ENCODE measurements at places on chromosomes 2 and 18.

- no peak for DNase-seq
Observed at GRCh38 chr2:146317959-146318358, 1526.9 kb upstream of the ACVR2A start.

DNA sequence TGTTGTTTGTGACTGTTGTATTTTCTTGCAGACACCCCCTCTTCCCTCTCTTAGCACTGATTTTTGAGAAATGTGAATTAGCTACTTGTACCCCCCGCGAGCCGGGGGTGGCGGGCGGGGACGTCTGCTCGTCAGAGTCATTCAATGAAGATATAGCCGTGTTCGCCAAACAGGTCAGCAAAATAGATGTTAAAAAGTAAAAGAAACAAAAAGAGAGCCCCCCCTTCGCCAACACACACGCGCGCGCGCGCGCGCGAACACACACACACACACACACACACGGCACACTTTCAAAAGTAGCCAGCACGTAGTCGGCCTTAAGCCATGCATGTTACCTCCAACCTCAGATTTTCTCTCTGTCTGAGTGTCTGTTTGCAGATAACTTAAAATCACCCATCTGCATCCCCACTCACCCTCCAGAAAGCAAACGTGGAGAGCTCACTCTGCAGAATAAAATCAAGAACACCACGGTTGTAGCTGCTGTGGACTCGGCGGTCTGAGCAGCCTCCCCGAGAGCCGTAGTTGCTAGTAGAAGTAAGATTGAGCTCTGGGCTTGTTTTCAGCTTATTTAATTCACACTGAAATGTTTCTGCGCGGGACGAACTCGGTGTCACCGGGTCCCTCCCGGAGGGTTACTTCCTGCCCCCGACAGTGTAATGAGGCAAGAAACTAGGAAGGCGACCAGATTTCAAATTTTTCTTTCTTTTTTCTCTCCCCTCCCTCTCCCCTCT lies 5.1 kb downstream of the MEIS1 start:
- DNase-seq = no peak

GRCh38 chr2:86566158-86566820 lies 3.0 kb upstream of the CHMP3 start:
- DNase-seq = no peak

GRCh38 chr2:26635401-26635800 lies 5.8 kb downstream of the CIB4 start:
- DNase-seq = no peak

GRCh38 chr2:154403242-154403790 lies 295.2 kb upstream of the KCNJ3 start:
- DNase-seq = no peak

GRCh38 chr18:33212363-33212762 lies 228.2 kb downstream of the CCDC178 start:
- DNase-seq = no peak

- no peak for DNase-seq
Observed at GRCh38 chr2:216315802-216316603, 56.3 kb downstream of the MARCHF4 start.

DNA sequence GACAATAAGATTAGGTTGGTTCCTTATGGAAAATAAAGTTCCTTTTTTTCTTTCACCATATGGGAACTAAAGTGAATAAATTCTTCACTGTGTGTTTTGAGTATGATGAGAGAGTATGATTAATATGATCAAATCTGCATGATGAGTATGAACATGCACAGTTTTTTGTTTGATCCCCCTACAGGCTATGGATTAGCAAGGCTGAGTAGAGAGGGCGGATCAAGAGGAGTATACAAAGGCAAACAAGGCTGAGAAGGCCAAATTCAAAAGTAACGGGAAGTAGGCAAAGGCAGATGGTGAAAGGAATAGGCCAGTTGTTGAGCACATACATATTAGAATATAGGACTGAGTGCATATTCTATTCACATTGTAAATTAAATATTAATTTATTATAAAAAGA lies 508.2 kb downstream of the LRRTM4 start:
- no peak for DNase-seq

- no peak for DNase-seq
Observed at GRCh38 chr2:80852079-80852807, 547.7 kb upstream of the LRRTM1 start.

DNA sequence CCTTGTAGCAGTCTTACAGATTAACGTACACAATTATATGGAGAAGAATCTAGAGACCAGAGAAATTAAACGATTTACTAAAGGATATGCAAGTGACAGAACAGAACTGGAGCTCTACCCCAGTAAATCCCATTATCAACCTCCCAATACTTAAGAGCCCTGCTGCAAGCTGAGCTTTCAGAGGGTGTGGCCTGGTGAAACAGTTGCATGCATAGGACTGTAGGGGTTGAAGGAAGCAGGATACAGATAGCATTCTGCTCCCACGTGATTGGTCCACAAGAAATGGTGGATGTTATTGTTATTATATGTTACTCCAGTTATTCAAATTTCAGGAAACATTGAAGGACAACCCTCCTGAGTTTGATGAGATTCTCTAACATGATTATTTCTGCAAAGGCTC lies 210.8 kb upstream of the THUMPD2 start:
- DNase-seq = no peak

DNA sequence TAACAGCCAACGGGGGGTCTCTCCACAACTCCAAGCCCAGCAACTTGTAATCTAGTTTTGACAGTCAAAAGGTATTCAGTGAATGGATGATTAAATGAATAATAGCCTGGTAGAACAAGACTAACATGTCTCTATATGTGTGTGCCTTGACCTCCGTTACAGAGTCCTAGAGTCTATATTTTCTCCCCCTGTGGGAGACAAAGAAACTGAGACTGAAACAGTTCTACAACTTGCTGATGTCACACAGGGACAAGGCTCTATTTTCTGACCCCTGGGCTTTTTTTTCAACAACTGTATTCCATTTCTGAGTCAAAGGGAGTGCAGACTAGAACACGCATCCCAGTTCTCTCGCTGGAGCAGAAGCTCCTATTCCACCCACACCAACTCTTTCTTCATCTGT lies 223.6 kb upstream of the AGAP1 start:
- DNase-seq = no peak

DNA sequence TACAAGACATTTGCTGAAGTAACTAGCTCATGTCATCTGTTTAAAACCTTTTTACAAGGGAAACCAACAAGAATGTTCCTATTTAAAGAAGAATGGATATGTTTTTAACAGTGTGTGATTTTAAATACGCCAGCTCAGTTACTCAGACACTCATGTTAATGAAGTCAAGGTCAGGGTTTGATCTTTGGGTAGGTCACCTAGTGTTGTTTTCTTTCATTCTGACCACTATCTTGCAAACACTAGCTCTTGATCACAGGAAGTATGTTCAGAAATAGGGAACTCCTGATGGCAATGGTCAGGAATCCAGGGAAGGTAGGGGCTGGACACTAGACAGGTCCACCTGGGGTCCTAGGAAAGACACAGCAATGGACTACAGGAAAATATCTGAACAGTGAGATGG lies 116.7 kb downstream of the CPS1 start:
- DNase-seq = no peak

GRCh38 chr2:214311031-214311533 lies 99.8 kb upstream of the VWC2L start:
- DNase-seq = no peak

DNA sequence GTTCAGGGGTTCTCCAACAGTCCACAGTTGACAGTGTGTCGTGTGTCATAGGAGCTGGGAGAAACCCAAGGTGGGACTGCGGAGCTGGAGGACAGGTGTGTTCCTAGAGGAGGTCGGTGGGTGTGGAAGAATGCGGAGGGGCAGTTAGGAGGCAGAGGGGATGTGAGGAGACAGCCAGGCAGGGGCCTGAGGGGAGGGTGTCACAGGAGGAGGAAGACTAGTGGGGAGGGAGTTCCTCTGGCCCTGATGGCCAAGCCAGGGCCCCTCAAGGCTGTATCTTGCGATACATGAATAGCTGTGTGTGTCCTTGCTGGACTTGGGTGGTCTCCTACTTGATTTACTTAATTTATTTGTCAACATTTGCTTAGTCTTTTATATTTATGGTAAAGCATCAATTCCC lies 519.6 kb upstream of the HS6ST1 start:
- DNase-seq = no peak

- no peak for DNase-seq
Observed at GRCh38 chr2:48398285-48399002, 131.5 kb upstream of the STON1 start.

DNA sequence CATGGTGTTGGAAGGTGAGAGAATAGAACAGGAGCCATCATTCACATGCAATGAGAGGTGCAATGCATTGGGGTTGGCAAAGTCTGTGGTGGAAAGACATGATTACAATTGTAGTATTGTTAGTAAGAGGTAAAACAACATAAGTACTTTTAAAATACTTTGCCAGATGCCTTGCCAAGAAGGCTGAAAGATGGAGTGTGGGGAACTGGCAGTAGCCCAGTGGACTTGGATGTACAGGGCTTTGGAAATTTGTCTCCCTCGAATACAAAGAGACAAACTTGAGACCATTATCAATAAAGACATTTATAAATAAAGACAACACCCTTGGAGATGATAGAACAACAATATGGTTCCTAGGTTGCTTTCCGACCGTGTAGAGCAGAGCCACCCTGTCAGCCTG lies 62.0 kb downstream of the MDH1 start:
- no peak for DNase-seq

DNA sequence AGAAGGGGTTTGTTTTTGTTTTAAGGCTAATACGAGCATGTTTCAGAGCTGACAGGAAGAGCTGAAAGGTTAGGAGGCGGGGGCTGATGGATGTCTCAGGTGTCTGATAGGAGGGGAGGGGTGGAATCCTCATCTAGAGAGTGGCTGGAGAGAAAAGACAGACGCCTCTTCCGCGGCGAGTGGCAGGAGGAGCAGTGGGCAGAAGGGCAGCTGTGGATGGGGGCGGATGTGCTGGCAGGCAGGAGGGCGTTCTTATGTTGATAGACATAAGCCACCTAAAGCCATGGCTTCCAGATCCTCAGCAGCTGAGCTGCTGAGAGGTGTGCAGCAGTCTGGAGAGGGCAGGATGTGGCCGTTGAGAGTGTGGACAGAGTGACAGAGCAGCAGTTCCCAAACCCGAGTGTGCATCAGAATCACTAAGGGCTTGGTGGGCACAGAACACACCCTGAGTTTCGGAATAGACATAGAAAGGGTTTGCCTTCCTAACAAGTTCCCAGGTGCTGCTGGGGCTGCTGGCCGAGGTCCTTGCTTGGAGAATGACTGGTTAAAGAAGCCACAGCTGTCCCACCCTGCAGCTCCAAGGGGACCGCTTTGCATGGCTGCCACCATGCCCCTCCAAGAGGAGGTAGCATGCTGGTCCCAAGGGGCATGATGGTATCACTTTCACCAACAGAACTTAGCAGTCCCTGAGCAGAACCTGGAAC lies 3.0 kb upstream of the ITM2C start:
- no peak for DNase-seq

DNA sequence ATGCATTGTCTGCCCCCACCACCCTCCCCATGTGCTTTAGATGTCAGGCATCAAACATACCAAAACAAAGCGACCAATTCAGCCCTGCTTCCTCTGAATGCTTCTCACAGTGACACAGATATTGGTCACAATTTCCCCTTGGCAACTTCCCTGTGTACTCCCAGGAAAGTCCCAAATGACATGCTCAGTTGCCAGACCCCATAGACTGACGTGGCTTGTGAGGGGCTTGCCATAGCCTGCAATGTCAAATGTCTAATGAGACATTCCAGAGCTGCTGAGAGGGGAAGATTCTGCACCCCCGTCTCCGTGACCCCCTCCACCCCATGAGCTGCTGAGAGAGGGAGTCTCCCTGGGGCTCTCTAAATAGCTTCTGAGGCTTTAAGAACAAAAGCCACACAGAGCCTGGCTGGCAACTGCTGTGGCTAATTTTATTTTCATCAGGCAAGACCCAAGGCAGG lies 47.3 kb downstream of the RFTN2 start:
- no peak for DNase-seq

- no peak for DNase-seq
Observed at GRCh38 chr2:83003555-83003954, 1455.5 kb downstream of the SUCLG1 start.

DNA sequence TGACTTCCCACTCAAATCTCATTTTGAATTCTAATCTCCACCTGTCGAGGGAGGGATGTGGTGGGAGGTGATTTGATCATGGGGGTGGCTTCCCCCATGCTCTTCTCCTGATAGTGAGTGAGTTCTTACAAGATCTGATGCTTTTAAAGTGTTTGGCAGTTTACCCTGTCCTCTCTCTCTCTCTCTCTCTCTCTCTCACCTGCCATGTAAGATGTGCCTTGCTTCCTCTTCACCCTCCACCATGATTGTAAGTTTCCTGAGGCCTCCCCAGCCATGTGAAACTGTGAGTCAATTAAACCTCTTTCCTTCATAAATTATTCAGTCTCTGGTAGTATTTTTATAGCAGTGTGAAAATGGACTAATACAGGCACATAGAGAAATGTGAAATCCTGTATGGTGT lies 7.0 kb upstream of the LDAH start:
- DNase-seq = no peak

DNA sequence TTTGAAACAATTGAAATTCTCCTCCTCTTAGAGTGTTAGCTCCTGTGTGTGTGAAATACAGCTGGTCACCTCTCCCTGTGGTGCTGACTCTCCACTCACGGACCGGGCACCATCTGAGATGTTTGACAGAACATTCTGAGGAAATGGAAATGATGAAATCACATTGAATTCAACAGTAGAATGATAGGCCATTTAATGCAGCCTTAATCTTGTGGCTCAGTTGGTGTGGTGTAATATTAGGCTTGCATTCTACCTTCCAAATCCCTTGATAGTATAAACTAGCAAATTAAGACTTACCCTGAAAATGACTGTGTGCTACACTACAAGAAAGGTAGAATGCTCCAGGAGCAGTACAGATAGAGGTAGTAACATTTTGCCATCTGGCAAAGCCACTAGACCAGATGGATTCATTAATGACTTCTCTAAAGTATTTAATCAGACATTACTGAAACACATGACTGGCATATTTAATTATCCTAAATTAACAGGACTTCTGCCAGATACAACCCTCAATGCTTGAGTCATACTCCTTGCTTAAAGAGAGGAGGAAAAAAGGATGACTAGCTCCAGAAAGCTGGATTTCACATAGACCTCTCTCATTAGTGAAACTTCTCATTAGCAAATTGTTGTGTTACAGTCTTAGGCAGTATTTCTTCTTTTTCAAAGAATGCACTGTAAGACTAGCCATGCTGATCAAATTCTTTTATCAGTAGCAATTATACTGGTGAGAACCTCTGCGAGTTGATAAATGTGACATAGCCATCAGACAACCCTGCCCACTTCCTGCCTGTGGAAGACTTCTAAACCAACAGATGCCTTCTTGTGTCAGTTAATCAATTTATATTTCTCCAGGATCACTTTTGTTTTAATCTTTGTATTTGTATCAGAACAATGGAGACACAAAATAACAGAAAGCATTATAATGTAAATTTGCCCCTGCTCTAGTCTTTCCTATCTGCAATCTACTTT lies 80.6 kb downstream of the EML6 start:
- DNase-seq = no peak

All from stimulated activated CD4-positive, alpha-beta T cell treated with anti-CD3 and anti-CD28 coated beads, Interleukin-1b, Interleukin-23, amount 100 ng/mL, for 1 hour (primary cell).